NCI-H2081 treated with DMSO at 0.1 percent for 48 hours (cell line): ENCODE measurements at places on chromosomes 6 and 20.

DNA sequence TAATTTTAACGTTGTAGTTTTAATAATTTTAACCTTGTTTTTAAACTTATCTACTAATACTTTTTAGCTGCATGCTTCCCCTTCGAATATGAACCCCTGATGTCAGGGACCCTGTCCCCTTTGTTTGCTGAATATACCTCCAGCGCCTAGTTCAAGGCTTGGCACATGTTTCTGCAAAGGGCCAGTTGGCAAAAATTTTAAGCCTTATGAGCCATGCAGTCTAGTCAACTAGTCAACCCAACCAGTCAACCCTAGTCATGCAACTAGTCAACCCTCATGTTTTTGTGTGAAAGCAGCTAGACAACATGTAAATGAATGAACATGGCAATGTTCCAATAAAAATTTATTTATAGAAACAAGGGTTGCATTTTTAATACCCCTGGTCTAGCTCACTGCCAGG, 119.8 kb downstream of the BCAS1 start:
- no peak for DNase-seq

DNA sequence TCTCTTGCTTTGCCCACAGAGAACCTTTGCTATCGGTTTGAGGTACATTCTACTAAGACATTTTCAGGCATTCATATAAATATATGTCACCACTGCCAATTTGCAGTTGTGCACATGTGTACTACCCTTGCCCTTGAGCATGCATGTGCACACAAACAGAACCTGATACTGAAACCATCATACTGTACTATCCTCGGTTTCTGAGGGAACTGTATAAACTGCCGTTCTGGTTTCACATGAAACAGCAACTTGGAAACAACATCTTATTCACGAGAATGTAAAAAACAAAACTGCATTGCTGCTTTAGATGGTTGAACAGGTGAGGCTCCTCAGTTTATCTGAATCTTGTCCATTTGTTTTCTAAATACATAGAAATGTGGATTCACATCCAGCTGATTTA, 151.2 kb upstream of the TMEM170B start:
- DNase-seq = no peak

DNA sequence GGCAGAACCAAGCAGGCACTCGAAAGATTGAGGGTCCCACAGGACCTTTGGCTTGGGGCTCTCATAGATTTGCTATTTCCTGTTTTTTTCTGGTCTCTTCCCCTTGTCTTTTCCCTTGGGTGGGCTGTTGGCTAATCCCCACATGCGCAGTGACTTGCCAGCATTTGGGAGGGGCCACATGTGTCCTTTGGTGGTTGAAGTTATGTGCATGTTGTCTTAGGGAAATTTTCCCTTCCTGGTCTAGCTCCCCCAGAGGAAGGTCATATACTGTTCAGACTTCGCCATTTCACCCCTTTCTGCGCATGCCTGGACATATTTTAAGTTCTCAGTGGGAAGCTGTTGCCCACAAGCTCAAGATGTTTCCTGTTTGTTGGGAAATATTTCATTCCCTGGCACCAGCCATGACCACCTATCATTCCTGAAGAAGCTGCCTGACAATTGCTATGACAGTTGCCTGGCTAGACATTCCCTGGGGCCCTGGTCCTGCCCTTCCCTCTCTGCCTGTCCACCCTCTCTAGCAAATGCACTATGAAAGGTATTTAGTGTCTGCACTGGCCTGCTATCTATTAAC, 156.2 kb upstream of the THBS2 start:
- DNase-seq = no peak

- DNase-seq = no peak
Observed at GRCh38 chr6:456358-456867, 64.9 kb downstream of the IRF4 start.

DNA sequence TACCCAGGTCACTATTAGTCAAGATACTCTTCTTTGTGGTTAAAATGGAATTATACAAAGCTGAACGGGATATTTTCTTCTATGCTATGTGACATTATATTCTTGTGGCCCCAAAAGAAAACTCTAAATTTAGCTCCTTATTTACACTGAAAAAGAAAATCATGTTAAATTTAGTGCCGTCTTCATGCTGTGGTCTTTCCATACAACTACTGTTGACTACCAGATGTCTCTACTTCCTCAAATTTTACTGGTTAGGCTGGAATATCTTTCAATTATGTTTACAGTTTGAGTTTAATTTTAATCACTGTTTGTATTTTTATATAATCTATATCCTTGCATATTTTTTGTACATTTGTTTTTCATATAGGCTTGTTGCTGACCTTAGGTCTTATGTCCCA, 95.6 kb upstream of the FOXO3 start:
- DNase-seq = no peak

DNA sequence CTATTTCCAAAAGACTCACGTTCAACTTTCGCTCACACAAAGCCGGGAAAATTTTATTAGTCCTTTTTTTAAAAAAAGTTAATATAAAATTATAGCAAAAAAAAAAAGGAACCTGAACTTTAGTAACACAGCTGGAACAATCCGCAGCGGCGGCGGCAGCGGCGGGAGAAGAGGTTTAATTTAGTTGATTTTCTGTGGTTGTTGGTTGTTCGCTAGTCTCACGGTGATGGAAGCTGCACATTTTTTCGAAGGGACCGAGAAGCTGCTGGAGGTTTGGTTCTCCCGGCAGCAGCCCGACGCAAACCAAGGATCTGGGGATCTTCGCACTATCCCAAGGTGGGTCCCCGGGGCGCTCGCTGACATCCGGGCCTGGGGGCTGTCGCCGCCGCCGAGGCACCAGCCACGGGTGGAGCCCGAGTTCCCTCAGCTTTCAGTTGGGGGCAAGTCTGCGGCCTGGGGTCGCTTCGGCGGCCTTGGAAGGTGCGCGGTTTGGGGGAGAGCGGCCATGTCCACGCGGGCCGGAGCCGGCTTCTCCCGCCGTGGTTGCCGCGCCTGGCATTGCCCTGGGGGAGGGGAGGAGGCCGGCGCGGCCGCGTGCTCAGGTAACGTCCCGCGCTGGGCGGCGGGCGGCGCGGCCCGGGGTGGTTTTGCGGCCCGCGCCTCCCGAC, 429 bp downstream of the AMD1 start:
- DNase-seq = no peak

DNA sequence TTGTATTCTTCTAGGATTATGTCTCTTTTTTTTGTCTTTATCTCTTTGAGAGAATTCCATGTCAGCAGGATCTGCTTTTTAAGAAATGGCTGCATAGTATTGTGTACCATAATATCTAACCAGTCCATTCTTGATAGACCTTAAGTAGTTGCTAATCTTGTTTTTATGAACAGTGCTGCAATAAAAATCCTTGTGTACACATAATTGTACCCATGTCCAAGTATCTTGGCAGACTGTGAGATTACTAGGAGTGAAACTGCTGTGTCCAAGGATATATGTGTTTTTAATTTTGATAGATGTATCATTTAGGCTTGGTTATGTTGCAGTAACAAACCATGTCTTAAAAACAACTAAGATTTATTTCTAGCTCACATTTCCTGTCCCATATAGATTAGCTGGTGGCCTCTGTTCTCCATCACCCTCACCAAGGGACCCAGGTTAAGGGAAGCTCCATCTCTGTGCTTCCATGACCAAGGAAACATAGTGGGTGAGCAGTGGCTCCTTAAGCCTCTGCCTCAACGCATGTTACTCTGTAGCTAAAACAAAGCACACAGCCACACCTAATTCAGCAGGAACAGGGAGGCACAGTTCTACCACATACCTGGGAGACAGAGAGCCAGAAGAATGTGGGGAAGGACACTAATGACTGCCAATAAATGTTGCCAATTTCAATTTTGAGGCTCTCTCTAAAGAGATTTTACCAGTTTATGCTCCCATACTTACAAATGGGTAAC, 12.1 kb upstream of the SUMO4 start:
- no peak for DNase-seq

DNA sequence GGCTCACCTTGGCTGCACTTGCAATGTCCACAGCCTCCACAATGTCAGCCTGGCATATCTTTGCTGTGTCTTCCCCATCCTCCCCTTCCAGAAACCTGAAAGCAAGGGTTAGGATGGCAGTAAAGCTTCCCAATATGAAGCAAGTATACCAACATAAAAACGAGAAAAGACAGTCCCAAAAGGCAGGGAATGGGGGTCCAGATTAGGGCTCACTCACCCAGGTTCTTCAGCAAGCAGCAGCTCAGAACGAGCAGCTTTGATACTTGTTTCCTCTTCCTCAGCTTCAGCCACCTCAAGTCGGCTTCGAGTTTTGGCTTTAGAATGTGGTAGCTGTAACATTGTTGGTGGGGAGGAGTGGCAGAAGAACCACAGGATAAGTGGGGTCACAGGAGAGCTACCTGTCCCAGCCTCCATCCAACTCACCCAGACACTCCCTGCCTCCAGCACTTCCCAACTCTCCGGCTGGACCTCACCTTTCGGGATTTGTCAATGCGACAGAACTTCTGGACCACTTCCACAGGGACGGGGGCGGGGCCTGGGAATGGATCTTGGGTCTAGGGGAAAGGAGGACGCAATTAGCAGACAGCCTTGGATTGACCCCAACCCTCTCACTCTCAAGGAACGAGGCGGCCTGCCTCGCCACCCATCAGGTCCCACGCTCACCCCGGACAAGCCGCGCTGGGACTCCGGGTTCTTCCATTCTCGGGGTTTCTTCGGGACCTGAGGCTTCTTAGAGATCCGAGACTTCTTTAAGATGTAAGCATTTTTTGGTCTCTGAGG, 708 bp downstream of the WDR46 start:
- DNase-seq = no peak

DNA sequence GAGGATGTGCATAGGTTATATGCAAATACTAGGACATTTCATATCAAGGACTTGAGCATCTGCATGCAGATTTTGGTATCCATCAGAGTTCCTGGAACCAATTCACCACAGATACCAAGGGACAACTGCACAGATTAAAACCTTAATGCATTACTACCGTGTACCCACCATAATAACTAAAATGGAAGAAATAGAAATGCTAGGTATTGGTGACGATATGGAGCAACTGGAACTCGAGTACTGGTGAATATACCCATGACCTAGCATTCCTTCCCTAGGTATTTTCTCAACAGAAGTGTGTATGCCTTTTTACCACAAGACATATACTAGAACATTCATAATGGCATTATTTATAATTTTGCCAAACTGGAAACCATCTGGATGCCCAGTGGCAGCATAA, 18.5 kb downstream of the KCNS1 start:
- DNase-seq = no peak

DNA sequence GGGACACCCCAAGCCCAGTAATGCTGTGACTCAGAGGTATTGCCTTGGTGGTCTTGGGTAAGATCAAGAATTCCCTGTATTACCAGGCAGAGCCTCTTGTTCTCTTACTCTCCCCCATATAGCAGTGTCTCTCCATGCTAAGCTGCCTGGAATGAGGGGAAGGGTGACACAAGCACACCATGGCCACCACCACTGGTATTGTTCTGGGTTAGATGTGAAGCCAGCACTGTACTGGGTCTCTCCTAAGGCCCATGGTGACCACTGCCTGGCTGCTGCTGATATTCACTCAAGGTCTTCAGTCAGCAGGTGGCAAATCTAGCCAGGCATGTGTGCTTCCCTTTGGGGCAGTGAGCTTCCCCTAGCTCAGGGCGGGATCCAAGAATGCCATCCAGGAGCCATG, 36.5 kb downstream of the TAF11 start:
- DNase-seq = no peak

DNA sequence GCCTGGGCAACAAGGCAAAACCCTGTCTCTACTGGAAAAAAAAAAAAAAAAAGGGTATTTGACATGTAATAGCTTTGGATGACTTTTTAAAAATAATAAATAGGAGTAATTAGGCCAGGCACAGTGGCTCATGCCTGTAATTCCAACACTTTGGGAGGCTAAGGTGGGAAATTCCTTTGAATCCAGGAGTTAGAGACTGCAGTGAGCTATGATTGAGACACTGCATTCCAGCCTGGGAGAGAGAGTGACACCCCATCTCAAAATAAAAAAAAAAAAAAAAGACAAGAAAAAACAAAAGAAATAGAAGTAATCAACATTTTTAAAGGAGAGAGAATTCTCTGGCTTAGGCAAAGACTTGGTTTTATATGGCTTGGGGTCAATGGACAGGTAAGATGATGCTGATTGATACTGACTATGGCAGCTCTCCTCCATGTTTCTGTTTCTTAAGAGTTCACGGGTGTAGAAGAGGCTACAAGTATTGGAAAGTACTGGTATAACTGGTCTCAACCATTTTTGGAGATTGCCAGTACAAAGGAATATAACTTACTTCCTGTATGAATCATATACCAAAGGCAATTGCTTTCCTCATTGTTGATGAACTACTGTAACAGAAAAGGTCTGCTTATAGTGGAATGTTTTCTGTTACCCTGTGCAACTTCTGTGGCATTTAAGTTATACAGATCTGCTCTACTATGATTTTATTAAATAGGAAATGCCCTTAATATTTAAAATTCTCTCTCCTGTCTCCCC, 10.1 kb downstream of the MAP3K5 start:
- DNase-seq = no peak

GRCh38 chr6:34095741-34096140, 50.1 kb downstream of the GRM4 start:
- DNase-seq = no peak
